Renal cortex interstitium (tissue), 15 donors: ENCODE measurements at places on chromosomes 4 and X. TPM values are rescaled to one million over a fixed set of nuclear protein-coding genes. Genes with fewer than 3 reads are reported as not detected.

- DNase-seq = no peak
Observed at GRCh38 chr4:138111462-138112000, 130.6 kb downstream of the SLC7A11 start.

GRCh38 chr4:7808181-7808580, 131.5 kb downstream of the AFAP1 start:
- no peak for DNase-seq

DNA sequence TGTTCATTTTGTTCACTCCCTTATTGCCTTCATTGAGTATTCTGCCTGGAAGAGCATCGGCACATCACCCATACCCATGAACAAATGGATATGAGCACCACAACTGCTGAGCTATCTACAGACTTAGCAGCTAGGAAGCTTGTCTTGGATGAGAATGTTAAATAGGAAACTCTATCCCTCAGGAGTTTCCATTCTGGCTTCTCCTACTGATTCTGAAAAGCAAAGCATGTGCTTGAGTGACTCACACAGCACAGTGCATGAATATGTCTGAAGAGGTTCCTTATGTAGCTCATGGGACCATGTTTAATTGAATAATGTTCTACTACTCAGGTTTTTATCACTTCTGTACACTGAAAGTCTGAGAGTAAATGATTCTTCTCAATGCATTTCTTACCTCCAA, 57.3 kb upstream of the MXRA5 start:
- no peak for DNase-seq

KLHL4 gene
- polyA plus RNA-seq = 7.6 TPM

DNA sequence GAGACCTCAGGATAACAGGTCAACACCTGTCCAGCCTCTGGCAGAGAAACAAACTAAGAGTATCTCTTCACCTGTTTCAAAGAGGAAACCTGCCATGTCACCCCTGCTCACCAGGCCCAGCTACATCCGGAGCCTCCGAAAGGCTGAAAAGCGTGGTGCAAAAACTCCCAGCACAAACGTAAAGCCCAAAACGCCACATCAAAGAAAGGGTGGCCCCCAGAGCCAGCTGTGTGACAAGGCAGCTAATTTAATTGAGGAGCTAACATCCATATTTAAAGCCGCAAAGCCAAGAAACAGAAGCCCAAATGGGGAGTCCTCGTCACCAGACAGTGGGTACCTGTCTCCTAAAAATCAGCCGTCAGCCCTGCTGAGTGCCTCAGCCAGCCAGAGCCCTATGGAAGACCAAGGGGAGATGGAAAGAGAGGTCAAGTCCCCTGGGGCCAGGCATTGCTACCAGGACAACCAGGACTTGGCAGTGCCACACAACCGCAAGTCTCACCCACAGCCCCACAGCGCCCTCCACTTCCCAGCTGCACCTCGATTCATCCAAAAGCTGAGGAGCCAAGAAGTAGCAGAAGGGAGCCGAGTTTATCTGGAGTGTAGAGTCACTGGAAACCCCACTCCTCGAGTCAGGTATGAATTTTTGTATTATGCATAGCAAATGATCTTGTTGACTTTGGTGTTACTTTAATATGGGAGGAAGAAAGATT, 15.1 kb downstream of the PALLD start:
- no peak for DNase-seq

DNA sequence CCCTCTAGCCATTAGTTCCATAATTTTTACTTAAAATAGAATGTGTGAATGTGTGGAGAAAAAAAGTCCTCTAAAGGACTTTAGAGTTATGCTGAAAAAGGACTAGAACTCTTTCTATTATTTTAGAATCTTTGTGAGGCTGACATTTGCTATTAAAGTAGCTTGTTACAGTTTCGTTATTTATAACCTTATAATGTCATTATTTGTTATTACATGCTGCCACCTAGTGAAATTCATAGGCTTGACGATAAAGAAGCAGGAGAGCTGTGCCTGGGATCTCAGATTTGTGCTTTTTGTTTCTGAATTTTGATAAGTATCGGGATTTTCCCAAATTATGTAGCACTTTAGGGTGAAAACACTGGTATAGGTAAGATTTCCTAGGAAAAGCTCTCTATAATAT, 38.5 kb upstream of the TAPT1 start:
- peak; percentile 29 for DNase-seq

DNA sequence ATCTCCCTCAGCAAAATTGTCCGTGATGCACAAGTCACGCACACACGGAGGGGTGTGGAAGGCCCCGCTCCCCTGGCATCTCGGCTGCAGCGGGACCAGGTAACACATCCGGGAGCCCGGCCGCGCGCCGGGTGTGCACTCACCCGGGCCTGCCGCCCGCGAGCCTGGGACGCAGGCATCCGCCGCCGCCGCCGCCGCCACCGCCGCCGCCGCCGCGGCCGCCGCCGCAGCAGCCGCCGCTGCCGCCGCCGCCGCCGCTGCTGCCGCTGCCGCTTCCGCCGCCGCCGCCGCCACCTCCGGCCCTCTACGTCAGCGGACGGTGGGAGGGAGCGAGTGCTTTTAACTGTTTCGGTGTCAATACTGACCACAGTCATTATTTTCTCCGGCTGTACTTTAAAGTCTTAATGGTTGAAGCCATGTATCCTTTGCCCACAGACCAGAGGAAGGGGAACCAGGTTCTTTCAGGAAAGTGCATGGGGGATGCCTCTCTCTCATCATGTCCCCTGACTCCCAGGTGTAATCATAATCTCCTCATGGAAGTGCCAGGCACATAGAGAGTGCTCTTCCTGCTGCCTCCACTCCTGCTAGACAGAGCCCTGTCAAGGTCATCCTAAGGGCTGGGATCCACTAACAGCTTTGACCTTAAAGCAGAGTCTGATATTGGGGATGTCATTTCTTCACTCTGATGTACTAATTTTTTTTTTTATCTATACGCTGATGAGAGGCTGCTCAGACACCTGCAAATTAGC, 38.0 kb downstream of the MAGEE2 start:
- peak; percentile 15 for DNase-seq

DNA sequence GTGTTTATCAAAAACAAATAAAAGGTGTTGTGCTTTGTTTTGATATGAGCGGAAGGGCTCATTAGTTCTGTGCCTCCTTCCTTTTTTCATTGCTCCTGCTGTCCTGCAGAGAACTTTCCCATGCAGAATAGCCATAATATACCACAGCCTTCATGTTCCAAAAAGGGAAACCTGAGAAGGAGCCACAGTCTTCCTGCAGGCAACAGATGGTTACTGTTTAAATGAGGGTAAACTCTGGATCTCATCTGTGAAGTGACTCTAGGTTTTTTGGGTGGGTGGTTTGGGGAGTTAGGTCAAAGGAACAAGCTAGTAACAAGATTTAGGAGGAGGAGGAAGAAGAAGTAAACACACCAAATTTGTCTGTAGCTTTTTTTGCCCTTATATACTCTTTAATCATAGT, 131.8 kb downstream of the BMPR1B start:
- no peak for DNase-seq

GRCh38 chr4:168710353-168710946, 213.6 kb downstream of the PALLD start:
- no peak for DNase-seq

MEPE gene
- polyA plus RNA-seq = not detected

- DNase-seq = no peak
Observed at GRCh38 chr4:168881781-168882420, 128.2 kb downstream of the CBR4 start.

DNA sequence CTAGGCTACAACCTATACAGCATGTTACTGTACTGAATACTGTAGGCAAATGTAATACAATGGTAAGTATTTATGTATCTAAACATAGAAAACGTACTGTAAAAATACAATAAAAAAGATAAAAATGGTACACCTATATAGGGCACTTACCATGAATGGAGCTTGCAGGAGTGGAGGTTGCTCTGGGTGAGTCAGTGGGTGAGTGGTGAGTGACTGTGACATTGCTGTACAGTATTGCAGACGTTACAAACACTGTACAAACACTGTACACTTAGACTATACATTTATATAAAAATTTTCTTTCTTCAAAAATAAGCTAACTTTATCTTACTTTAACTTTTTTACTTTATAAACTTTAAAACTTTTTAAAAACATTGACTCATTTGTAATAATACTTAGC, 190.3 kb upstream of the NR3C2 start:
- no peak for DNase-seq

DNA sequence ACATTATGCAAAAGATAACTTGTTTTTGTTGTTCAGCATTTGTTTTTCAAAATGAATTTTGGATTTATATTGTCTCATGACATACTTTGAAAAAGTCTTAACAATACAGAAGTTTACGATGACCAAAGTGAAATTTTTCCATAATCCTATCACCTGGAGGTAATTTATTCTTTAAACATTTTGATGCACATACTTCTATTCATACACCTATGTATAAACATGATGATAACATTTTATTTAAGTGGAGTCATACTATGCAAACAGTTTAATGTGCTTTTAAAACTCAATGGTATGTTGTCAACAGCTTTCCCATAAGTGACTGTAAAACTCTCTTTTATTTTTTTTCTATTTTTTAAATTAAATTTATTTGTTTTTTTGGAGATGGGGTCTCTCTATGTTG, 65.0 kb downstream of the STAG2 start:
- no peak for DNase-seq

DNA sequence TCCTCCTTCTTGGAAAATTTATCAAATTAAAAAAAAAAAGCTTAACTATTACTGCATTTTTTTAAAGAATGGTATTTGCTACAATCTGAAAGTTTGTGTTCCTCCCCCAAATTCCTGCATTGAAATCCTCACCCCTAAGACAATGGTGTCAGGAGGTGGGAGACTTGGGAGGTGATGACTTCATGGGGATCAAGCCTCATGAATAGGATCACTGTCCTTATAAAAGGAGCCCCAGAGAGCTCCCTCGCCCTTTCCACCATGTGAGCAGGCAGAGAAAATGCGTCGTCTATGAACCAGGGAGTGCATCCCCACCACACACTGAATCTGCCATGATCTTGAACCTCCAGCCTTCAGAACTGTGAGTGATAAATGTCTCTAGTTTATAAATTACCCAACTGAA, 38.0 kb downstream of the DHRSX start:
- no peak for DNase-seq

- DNase-seq = no peak
Observed at GRCh38 chrX:100587861-100588260, 3.1 kb downstream of the TNMD start.

GRCh38 chr4:1014291-1015167, 3.1 kb downstream of the FGFRL1 start:
- no peak for DNase-seq

DNA sequence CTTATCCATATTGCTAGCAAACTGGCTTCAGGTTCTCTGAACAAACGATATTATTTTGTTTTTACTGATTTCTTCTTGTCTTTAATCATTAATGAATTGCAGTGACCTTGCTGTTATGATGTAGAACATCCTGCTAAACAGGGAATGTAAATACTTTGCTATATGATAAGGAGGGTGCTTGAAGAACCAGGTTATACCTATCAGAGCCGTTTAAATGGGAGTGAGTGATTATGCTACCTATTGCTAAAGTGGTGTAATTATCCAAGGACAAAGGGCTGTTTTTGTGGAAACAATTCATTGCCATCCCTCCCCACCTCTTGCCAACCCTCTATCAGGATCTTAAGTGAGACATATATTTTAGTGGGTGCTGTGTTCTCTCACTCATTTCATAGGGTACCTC, 788.9 kb downstream of the RPA4 start:
- DNase-seq = no peak

MAP7D3 gene
- polyA plus RNA-seq = 13.2 TPM

AVPR2 gene
- polyA plus RNA-seq = 0.78 TPM

NLRP2B gene
- polyA plus RNA-seq = 0.06 TPM

GRCh38 chr4:113088050-113088449, 38.6 kb downstream of the ANK2 start:
- no peak for DNase-seq

GRCh38 chr4:182231496-182231895, 11.7 kb upstream of the TENM3 start:
- no peak for DNase-seq

DNA sequence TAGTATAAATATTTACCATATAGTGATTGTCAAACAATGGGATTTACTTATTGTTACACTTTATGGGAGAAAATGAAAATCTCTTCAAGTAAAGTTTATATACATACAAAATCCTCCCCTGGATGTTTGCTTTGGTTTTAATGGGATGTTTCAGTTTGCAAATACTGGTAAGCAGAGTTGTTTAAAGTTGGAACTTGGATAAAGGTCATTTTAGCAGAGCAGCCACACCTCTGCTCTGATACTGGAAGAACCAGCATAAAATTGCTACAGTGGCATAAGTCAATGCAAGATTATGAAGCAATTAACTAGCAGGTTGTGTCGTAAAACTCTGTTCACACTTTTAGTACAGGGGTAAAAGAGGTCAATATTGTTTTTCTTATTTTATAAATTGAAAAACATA, 101.2 kb downstream of the TRAPPC11 start:
- no peak for DNase-seq

GRCh38 chrX:108261549-108262203, 170.1 kb downstream of the ATG4A start:
- no peak for DNase-seq

- DNase-seq = no peak
Observed at GRCh38 chr4:157896726-157897125, 276.1 kb downstream of the GASK1B start.

DNA sequence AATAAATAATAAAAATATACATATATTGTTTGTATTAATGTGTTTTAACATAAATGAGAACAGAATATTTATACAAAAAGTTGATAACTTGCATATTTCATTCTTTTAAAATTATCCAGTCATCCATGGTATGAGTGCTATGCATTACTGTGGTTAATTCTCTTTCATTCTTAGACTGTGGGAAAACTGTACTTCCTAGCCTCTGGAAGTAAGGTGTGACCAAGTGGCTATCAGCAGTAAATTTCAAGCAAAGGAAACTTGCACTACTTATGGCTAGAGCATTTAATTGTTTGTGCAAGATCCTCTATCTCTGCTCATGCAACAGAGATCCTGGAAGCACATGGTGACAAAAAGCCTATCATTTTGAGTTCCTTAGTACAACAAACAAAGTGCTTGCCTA, 1054.5 kb upstream of the PABPC4L start:
- DNase-seq = no peak

PPEF1 gene
- 0.71 TPM for polyA plus RNA-seq

- DNase-seq = peak; percentile 35
Observed at GRCh38 chrX:137565921-137566745, at the start of gene ZIC3. TSS of gene ZIC3 (plus strand) at chrX:137566127. CDS start at chrX:137566692, 565 bp downstream.

KIT gene
- 19.4 TPM for polyA plus RNA-seq

DNA sequence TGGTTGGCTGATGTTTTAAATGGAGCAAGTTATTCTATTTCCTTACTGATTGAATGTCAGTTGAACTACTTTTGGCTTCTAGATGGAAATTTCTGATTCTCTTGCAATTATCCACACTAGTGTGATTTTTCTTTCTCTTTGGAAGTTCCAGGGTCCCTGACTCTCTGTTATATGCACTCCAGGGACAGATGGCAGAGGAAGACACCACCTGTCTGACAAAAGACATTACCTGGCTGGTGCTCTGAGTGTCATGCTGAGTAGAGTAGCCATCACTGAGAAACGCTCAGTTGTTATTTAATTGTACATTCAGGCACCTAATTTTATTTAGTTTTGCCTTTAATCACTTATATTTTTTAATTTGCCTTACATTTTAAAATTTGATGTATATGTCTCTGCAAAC, 105.4 kb upstream of the TLL1 start:
- no peak for DNase-seq

GRCh38 chrX:131262200-131262599, 26.9 kb downstream of the IGSF1 start:
- no peak for DNase-seq

- DNase-seq = peak; percentile 33
Observed at GRCh38 chrX:136767104-136767941, 13.4 kb downstream of the ARHGEF6 start.

GRCh38 chrX:14694611-14695010, 165.3 kb downstream of the GLRA2 start:
- DNase-seq = no peak

GRCh38 chr4:143700416-143701352, at the start of gene FREM3:
TSS of gene FREM3 (minus strand) at chr4:143700675. CDS start at chr4:143700675, 0 bp downstream.
- no peak for DNase-seq

MAGEA2B gene
- not detected for polyA plus RNA-seq
